ENCODE measurements at places on chromosomes 5 and 9.

- H3K36me3 ChIP-seq: peaks cover 51% of the 10 kb centered on the region
- DNase-seq: no peak
- peaks cover 60% of the 10 kb centered on the region for H3K4me1 ChIP-seq
- no peak overlapping the region for H3K4me3 ChIP-seq
Observed at GRCh38 chr9:128073253-128073886, 5.3 kb downstream of the SLC25A25 start.

- DNase-seq: no peak
- no peaks in the 10 kb centered on the region for H3K36me3 ChIP-seq
- no peak overlapping the region for H3K4me3 ChIP-seq
- H3K27me3 ChIP-seq: no peaks in the 10 kb centered on the region
Observed at GRCh38 chr5:128358826-128359225, 179.2 kb downstream of the FBN2 start.

DNA sequence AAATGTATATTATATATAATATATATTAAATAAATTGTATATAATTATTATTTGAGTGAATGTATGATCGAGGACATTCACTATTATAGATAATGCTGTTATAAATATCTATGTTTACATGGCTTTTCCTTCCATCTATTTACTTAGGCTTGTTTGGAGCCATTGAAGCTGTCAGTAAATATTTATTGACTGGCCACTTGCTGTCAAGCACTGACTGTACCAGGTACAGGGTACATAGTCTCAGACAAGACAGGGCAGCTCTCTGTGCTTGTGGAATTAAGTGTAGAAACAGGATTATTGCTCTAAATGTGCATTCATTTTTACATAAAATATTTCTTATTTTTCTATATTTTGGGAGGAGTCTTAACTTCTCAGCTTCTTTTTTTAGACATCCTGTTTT, 16.4 kb downstream of the FAXDC2 start:
- H3K27ac ChIP-seq: no peak overlapping the region
- no peaks in the 10 kb centered on the region for H3K27me3 ChIP-seq
- H3K4me3 ChIP-seq: no peak overlapping the region
- H3K36me3 ChIP-seq: peaks cover 54% of the 10 kb centered on the region

GRCh38 chr9:120398286-120398685, 181.7 kb downstream of the CDK5RAP2 start:
- no peak for DNase-seq
- H3K27me3 ChIP-seq: no peaks in the 10 kb centered on the region
- H3K36me3 ChIP-seq: peaks cover 95% of the 10 kb centered on the region
- peaks cover 52% of the 10 kb centered on the region for H3K4me1 ChIP-seq
- H3K27ac ChIP-seq: no peak overlapping the region

GRCh38 chr9:98790842-98791607, 5.3 kb downstream of the ANKS6 start:
- peaks cover 39% of the 10 kb centered on the region for H3K36me3 ChIP-seq
- no peak overlapping the region for H3K4me3 ChIP-seq
- H3K27ac ChIP-seq: no peak overlapping the region
- DNase-seq: peak; percentile 78
- peaks cover 34% of the 10 kb centered on the region for H3K4me1 ChIP-seq

GRCh38 chr5:33639474-33639873, 198.7 kb downstream of the TARS1 start:
- peaks cover 5% of the 10 kb centered on the region for H3K4me1 ChIP-seq
- H3K36me3 ChIP-seq: no peaks in the 10 kb centered on the region
- H3K27me3 ChIP-seq: no peaks in the 10 kb centered on the region
- DNase-seq: no peak
- H3K27ac ChIP-seq: no peak overlapping the region

- peaks cover 11% of the 10 kb centered on the region for H3K4me1 ChIP-seq
- no peak overlapping the region for H3K27ac ChIP-seq
- DNase-seq: no peak
- peaks cover 74% of the 10 kb centered on the region for H3K27me3 ChIP-seq
- no peak overlapping the region for H3K4me3 ChIP-seq
Observed at GRCh38 chr5:54895816-54896341, 89.5 kb downstream of the ESM1 start.

GRCh38 chr5:32278406-32278805, 34.3 kb downstream of the MTMR12 start:
- no peaks in the 10 kb centered on the region for H3K27me3 ChIP-seq
- H3K4me1 ChIP-seq: peaks cover 67% of the 10 kb centered on the region
- peak overlapping the region; percentile 79 for H3K27ac ChIP-seq
- DNase-seq: no peak
- H3K4me3 ChIP-seq: no peak overlapping the region
- peaks cover 59% of the 10 kb centered on the region for H3K36me3 ChIP-seq

GRCh38 chr5:72346398-72346797, 26.2 kb downstream of the PTCD2 start:
- H3K27ac ChIP-seq: peak overlapping the region; percentile 53
- peaks cover 86% of the 10 kb centered on the region for H3K36me3 ChIP-seq
- peaks cover 26% of the 10 kb centered on the region for H3K4me1 ChIP-seq
- no peak for DNase-seq

GRCh38 chr5:177447066-177447610, 524 bp downstream of the PRR7 start:
- peak; percentile 79 for DNase-seq
- no peaks in the 10 kb centered on the region for H3K27me3 ChIP-seq
- peaks cover 61% of the 10 kb centered on the region for H3K4me1 ChIP-seq
- peak overlapping the region; percentile 26 for H3K27ac ChIP-seq
- H3K4me3 ChIP-seq: peak overlapping the region; percentile 60

DNA sequence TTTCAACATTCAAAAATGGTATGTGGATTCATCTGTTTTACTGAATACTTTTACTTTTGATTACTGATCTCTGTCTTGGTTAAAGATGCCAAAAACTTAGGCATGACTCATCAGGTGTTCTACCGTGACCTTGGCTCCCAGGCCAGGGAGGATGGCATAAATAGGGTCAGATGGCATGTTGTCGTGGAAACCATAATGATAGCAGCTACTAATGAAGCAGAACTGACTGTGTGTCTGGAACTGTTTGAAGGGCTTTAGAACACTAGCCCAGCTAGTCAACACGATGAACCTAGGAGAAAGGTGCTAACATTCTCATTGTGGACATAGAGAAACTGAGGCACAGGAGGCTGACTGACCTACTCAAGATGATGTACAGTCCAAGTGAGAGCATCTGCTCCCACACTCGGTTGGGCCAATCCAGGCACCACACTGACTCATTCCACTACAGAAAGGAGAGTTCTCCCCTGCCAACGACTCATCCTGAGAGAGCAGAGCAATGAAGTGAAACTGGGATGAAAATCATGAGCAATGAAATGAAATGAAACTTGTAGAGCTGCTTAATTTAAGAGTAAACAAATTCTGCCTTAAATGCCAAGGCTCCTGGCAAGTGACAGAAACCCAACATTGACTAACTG, 116.0 kb downstream of the TENT4A start:
- peak overlapping the region; percentile 45 for H3K4me3 ChIP-seq
- H3K4me1 ChIP-seq: peaks cover 54% of the 10 kb centered on the region
- no peaks in the 10 kb centered on the region for H3K36me3 ChIP-seq
- peak; percentile 55 for DNase-seq
- H3K27ac ChIP-seq: peak overlapping the region; percentile 90
- peaks cover 23% of the 10 kb centered on the region for H3K27me3 ChIP-seq

DNA sequence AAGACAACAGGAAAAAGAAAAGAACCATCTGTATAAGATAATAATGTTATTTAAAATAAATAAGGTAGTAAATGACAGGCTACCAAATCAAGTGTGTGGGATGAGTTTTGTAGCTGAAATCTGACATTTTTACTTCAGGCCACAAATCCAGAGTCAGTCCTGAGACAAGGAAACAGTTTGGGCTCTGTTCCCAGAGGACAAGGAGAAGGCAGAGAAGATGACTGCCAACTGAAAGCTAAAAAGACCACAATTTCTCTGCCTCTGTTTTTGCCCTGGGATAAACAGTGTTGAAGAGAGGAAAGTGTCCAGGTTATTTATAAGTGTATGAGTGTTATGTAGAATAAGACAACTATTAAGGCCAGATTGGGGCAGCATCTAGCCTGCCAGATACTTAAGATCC, 180.5 kb downstream of the NFIB start:
- no peak overlapping the region for H3K27ac ChIP-seq
- no peak overlapping the region for H3K4me3 ChIP-seq
- H3K36me3 ChIP-seq: no peaks in the 10 kb centered on the region
- H3K4me1 ChIP-seq: no peaks in the 10 kb centered on the region

DNA sequence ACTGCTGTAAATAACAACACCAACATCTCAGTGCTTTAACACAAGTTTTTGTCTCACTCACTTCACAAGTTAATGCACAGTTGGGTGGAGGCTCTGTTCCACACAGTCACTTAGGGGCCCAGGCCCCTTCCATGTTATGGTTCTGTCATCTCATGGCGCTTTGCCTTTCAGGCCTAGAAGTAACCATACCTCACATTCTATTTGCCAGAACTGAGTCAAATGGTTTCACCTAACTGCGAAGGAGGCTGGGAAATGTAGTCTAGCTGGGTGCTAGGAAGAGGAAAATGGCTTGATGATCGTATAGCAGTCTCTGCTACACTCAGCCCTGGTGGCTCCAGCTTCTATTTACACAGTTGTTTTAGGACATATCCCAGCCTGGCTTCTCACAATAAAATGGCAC, 23.1 kb upstream of the MVB12B start:
- no peak overlapping the region for H3K27ac ChIP-seq
- no peak for DNase-seq
- no peaks in the 10 kb centered on the region for H3K27me3 ChIP-seq
- peaks cover 2% of the 10 kb centered on the region for H3K4me1 ChIP-seq
- no peaks in the 10 kb centered on the region for H3K36me3 ChIP-seq
- no peak overlapping the region for H3K4me3 ChIP-seq

GRCh38 chr9:92294297-92294676, 790 bp upstream of the IARS1 start:
- H3K4me3 ChIP-seq: peak overlapping the region; percentile 96
- peaks cover 71% of the 10 kb centered on the region for H3K4me1 ChIP-seq
- H3K36me3 ChIP-seq: peaks cover 90% of the 10 kb centered on the region

DNA sequence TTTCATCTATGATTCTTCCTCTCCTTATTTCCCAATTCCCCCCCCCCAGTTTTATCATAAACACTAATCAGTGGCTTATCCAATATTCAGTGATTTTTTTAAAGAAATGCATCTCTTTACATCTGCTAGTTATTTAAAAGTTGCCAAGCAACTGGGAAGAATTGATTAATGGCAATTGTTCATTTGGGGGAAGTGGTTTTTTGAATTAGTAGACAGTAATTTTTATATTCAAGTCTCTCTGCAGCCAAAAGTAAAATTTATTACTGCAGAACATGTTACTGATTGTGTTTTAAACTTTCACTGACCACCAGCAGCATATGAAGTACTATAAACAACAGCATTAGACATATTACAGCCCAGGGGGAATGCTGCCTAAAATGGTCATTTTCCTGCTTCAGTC, 308.8 kb upstream of the NREP start:
- no peaks in the 10 kb centered on the region for H3K36me3 ChIP-seq
- H3K4me1 ChIP-seq: no peaks in the 10 kb centered on the region
- DNase-seq: no peak
- peaks cover 3% of the 10 kb centered on the region for H3K27me3 ChIP-seq

DNA sequence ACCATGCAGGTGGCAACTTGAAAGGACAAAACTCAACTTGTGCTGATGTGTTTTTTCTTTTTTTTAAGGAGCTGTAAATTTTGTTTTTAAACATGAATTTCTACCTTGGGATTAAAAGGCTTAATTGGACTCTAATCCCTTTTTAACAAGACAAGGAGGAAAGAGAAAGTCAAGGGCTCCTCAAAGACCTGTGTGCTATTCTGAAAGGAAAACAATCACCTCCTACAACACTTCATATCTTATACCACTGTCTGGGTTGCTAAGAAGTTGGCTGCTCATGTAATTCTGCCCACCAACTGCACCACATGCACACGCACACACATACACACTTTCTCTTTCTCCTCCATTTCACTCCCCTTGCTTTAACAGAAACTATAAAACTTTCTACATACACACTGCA, 78.6 kb downstream of the SH3RF2 start:
- H3K36me3 ChIP-seq: no peaks in the 10 kb centered on the region
- no peak overlapping the region for H3K4me3 ChIP-seq
- DNase-seq: no peak
- H3K27ac ChIP-seq: no peak overlapping the region
- H3K27me3 ChIP-seq: peaks cover 7% of the 10 kb centered on the region

GRCh38 chr5:14164164-14165163, 21.3 kb downstream of the TRIO start:
- H3K27ac ChIP-seq: no peak overlapping the region
- no peak overlapping the region for H3K4me3 ChIP-seq
- peaks cover 4% of the 10 kb centered on the region for H3K4me1 ChIP-seq
- DNase-seq: no peak
- H3K36me3 ChIP-seq: no peaks in the 10 kb centered on the region

GRCh38 chr9:112093870-112094216, 81.3 kb downstream of the SUSD1 start:
- no peak overlapping the region for H3K27ac ChIP-seq
- DNase-seq: no peak
- no peaks in the 10 kb centered on the region for H3K36me3 ChIP-seq
- H3K27me3 ChIP-seq: no peaks in the 10 kb centered on the region
- no peak overlapping the region for H3K4me3 ChIP-seq
- H3K4me1 ChIP-seq: peaks cover 30% of the 10 kb centered on the region

- peaks cover 15% of the 10 kb centered on the region for H3K27me3 ChIP-seq
- DNase-seq: no peak
- no peaks in the 10 kb centered on the region for H3K36me3 ChIP-seq
- H3K27ac ChIP-seq: no peak overlapping the region
Observed at GRCh38 chr5:127766676-127767335, 63.6 kb downstream of the CCDC192 start.

- no peaks in the 10 kb centered on the region for H3K36me3 ChIP-seq
- peaks cover 24% of the 10 kb centered on the region for H3K27me3 ChIP-seq
- no peak for DNase-seq
- H3K4me1 ChIP-seq: no peaks in the 10 kb centered on the region
Observed at GRCh38 chr9:116753389-116753788, 66.3 kb downstream of the TRIM32 start.

DNA sequence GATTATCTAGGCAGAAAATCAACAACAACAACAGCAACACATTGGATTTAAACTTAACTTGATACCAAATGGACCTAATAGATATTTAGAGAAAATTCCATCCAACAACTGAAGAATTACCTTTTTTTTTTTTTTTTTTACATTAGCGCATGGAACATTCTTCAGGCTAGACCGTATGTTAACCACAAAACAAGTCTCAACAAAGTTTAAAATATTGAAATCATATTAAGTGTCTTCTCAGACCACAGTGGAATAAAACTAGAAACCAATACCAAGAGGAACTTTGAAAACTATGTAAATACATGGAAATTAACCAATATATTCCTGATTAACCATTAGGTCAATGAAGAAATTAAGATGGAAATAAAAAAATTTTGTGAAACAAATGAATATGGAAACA, 315.8 kb downstream of the CSNK1G3 start:
- no peak overlapping the region for H3K27ac ChIP-seq
- no peak overlapping the region for H3K4me3 ChIP-seq
- DNase-seq: no peak
- H3K4me1 ChIP-seq: no peaks in the 10 kb centered on the region
- no peaks in the 10 kb centered on the region for H3K36me3 ChIP-seq

- H3K27ac ChIP-seq: no peak overlapping the region
- no peaks in the 10 kb centered on the region for H3K27me3 ChIP-seq
- H3K36me3 ChIP-seq: no peaks in the 10 kb centered on the region
- no peak for DNase-seq
- H3K4me3 ChIP-seq: no peak overlapping the region
Observed at GRCh38 chr5:150429410-150429873, 16.7 kb upstream of the CD74 start.

- no peak overlapping the region for H3K27ac ChIP-seq
- no peaks in the 10 kb centered on the region for H3K4me1 ChIP-seq
- H3K27me3 ChIP-seq: no peaks in the 10 kb centered on the region
- no peak for DNase-seq
- no peaks in the 10 kb centered on the region for H3K36me3 ChIP-seq
Observed at GRCh38 chr9:107954312-107954711, 464.7 kb upstream of the KLF4 start.

- H3K27me3 ChIP-seq: no peaks in the 10 kb centered on the region
- peaks cover 9% of the 10 kb centered on the region for H3K36me3 ChIP-seq
- no peak for DNase-seq
- H3K4me1 ChIP-seq: peaks cover 1% of the 10 kb centered on the region
- H3K27ac ChIP-seq: no peak overlapping the region
Observed at GRCh38 chr5:55625589-55625909, 86.6 kb downstream of the SLC38A9 start.

Measured in activated T-cell treated with anti-CD3 and anti-CD28 coated beads, Interleukin-2, amount 50 U/mL, for 24 hours (primary cell).